ENCODE measurements at places on chromosomes 1 and 21. TPM values are rescaled to one million over a fixed set of nuclear protein-coding genes. Genes with fewer than 3 reads are reported as not detected.
A peak's percentile ranks its signal among the peaks of the same experiment; 100 is the strongest.

DNA sequence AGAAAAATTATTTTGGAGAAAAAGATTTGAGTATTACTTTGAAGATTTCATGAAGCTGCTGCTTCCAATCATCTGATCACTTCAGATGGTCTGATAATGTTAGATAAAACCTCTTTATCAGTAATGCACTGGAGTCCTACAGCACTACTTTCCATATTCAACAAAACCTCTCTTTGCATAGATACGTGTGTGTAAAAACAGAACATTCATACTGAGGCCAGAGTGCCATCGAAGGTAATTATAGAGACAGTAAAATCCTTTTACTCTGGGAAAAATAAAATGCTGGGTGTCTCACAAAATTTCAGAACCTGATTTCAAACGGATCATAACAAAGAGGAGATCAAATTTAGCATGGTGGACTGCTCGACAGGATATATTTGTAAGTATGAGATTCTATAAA lies at the start of gene RGS13:
TSS of gene RGS13 (plus strand) at position 209 of the 400 bp plus-strand sequence. CDS start 8,188 bp downstream, outside the sequence.
- no peak for DNase-seq

GRCh38 chr21:25518491-25518911 lies 88.8 kb downstream of the MRPL39 start:
- no peak for DNase-seq

The TOMM40L gene
- total RNA-seq, result 24.0 TPM

- DNase-seq, result no peak
Observed at GRCh38 chr1:221756830-221757551, 15.1 kb upstream of the DUSP10 start.

- peak; percentile 39 for DNase-seq
Observed at GRCh38 chr1:230794431-230794830, 47.2 kb downstream of the CAPN9 start.

GRCh38 chr1:42551180-42551579 lies 88.1 kb downstream of the CCDC30 start:
- no peak for DNase-seq

DNA sequence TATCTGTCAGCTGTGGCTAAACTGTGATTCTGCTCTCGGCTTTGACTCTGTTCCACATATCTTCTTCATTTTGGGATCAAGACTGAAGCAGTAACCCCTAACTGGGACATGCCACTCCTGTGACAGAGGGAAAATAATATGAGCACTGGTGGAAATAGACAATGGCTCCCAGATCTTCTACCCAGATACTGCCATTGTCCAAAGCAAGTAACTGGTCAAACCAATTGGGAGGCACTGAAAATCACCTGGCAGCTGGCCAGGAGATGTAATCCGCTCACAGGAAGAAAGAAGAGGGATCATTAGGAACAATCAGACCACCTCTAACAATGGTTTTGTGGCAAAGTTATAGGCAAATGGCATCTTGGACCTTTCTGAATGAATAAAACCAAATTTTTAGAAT lies 10.7 kb downstream of the SNX7 start:
- DNase-seq, result no peak

DNA sequence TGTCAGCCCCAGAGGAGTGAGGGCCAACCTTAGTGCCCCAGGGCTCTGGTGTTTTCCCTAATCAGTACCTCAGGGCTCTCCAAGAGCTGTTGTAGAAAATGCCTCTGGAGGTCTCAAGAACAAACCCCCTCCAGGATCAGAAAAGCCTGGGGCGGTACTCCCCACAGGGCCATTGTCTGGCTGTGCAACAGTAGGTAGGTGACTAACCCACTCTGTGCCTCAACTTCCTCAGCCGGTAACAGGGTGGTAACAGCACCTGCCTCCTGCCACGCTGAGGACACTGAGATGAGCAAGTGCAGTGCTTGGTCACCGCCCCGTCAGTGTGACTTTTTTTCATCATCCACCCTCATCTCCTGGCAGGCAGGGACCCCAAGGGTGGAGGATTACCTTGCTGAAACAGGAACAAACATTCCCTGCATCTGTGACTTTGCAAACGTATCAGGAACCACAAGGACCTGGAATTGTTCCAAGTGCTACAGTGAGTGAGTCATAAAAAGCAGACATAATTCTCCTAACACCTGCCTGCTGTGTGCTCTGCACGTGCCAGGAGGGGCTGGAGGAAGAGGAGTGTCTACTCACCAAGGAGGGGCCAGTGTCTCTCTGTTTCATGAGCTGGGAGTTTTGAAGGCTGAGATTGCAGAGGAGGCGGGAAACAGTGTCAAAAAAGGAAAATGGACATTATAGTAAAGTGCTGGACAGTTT lies 440.8 kb downstream of the NPHP4 start:
- no peak for DNase-seq

The EGLN1 gene
- 32.7 TPM for total RNA-seq

DNA sequence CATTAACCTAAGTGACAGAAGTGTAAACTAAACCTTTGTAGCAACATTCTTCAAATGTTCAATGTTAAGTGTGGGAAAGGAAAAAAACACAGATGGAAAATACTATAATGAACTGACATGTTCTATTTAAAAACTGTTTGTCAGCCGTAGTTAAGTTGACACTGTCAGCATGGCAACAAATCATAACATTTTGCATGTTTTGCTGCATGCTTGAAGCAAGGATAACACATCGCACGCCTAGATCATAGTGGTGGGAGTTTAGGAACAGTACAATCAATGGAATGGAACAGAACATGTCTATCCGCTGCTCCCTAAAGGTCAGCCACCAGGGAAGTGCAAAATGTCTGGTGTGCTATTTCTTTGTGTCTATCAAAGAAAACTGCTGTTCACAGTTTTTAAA lies 62.5 kb upstream of the ESRRG start:
- no peak for DNase-seq

GRCh38 chr1:4775506-4775905 lies 121.1 kb downstream of the AJAP1 start:
- no peak for DNase-seq

GRCh38 chr1:78333502-78333901 lies 157.3 kb upstream of the PTGFR start:
- no peak for DNase-seq

The SFN gene
- total RNA-seq, result not detected

The CD48 gene
- total RNA-seq, result not detected

- DNase-seq, result no peak
Observed at GRCh38 chr21:44360159-44360558, 6.7 kb downstream of the TRPM2 start.

DNA sequence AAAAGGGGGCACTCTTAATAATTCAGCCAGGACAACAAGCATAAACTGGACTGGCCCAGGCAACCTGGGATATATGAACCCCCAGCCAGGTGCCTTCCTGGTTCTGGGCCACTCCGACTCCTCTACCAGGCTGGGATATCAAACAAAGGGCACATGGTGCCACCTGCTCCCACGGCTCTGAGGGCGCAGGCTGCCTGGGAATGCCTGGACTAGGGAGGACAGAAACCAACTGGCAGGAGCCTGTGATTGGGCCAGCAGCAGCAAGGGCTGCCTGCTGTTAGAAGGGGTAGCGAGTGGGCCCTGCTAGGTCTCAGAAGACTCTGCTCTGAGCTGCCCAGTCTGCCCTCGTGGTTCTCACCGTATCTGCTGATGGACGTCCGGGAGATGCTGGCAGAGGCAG lies 123.2 kb upstream of the CD34 start:
- no peak for DNase-seq

DNA sequence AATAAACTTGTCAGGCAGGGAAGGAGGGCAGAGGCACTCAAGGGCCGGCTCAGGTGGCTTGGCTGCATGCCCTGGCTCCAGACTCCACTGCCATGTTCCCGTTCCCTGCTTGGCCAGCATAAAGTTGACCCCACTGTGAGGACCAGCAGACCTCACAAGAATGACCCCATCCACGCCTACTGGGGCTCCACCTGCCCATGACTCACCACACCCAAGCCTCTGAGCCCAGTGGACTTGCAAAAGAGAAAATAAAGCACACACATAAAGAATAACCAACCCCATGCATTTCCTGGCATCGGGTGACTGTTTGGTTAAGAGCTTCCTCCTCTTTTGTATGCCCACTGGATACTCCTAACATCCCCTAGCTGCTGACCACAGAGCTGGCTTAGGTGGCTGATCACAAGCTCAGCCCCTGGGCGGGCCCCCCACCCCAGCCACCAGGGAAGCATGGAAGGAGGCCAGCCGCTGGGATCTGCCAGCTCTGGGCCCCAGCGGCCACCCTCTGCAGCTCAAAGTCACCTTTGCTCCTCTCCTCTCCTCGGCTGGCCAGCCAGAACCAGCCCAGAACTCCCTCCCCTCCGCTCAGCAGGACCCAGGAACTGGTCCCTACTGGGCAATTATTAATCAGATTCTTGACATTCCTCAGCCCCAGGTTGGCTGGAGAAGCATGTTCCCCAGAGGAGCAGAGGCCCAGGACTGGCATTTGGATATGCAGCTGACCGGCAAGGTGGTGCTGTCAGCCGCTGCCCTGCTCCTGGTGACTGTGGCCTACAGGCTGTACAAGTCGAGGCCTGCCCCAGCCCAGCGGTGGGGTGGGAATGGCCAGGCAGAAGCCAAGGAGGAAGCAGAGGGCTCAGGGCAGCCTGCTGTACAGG lies at the start of gene KLHDC7A:
TSS of gene KLHDC7A (plus strand) at position 616 of the 875 bp plus-strand sequence. CDS start at position 668, 52 bp downstream.
- peak; percentile 76 for DNase-seq

- no peak for DNase-seq
Observed at GRCh38 chr21:28196981-28197380, 795.7 kb downstream of the LTN1 start.

DNA sequence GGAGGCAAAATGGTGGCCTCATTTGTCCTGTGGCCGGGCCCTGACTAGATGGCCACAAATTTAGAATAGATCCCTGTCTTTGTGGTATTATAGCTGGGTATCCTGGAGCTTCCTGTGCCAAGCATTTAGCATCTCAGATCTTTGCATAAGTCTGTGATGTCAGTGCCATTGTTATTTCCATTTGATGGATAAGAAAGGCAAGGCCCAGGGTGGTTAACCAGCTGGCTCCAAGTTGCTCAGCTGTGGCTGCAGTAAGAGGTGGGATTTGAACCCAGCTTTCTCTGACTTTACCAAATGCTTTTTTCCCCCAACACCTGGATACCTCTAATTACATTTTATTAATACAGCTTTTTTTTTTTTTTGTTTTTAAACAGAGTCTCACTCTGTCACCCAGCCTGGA lies 11.7 kb upstream of the TNFRSF8 start:
- DNase-seq, result no peak

The VTCN1 gene
- not detected for total RNA-seq

DNA sequence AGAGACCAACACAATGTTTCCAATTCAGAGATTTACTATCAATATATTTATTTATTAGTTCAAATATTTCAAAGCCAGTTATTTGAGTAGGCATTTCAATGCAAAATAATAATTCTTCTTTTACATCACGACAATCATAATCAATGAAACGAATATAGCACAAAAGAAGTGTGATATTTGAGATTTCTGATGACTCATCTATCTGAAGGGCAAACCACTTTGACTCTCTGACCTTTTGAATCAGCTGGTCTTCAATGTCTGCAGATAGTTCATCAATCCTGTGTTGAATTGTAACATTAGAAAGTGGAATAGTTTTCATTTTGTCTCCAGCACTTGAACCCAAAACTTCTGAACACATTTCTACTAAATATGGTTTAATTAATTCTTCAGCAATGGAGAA lies 3.0 kb upstream of the TMEM35B start:
- no peak for DNase-seq

DNA sequence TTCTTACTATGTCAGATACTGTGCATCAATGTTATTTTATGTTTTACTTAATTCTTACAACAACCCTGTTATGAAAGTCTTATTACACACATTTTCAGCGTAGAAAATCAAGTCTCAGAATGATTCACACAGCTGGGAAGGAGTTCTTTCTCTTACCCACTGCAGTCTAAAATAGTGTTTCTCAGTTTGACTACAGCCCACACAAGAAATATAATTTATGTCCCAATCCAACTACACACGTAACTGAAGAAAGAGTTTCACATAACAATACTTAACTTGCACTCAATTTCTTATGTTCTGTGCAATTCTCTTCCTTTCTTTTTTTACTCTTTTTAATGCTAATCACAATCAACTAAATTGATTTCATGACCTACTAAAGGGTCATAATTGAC lies 252.8 kb upstream of the ADGRL2 start:
- DNase-seq, result no peak

The KTI12 gene
- 11.1 TPM for total RNA-seq

The RPTN gene
- total RNA-seq, result not detected

The ASTN1 gene
- not detected for total RNA-seq

The OR2L3 gene
- not detected for total RNA-seq

GRCh38 chr1:91511386-91511785 lies 10.7 kb downstream of the CDC7 start:
- no peak for DNase-seq

DNA sequence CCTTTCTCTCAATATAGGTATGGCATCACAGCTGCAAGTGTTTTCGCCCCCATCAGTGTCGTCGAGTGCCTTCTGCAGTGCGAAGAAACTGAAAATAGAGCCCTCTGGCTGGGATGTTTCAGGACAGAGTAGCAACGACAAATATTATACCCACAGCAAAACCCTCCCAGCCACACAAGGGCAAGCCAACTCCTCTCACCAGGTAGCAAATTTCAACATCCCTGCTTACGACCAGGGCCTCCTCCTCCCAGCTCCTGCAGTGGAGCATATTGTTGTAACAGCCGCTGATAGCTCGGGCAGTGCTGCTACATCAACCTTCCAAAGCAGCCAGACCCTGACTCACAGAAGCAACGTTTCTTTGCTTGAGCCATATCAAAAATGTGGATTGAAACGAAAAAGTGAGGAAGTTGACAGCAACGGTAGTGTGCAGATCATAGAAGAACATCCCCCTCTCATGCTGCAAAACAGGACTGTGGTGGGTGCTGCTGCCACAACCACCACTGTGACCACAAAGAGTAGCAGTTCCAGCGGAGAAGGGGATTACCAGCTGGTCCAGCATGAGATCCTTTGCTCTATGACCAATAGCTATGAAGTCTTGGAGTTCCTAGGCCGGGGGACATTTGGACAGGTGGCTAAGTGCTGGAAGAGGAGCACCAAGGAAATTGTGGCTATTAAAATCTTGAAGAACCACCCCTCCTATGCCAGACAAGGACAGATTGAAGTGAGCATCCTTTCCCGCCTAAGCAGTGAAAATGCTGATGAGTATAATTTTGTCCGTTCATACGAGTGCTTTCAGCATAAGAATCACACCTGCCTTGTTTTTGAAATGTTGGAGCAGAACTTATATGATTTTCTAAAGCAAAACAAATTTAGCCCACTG lies 11.5 kb downstream of the HIPK1 start:
- DNase-seq, result no peak

DNA sequence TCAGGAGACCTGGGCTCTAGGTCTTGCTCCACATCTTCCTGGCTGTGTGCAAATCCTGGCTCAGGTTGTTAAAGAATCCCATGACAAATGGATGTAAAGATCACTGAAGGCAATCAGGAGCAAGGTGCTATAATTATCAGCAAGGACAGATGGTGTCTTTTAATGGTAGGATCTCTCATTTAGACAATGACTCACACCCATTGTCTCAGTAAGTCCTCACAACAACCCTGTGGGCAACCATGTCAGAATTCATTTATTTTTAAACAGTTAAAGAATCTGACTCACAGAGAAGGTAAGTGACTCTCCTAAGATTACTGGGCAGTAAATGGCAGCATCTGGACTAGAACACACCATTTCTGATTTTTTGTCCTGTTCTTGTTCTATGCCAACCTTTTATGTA lies 32.8 kb downstream of the RNASEL start:
- no peak for DNase-seq

The KAZN gene
- 1.0 TPM for total RNA-seq

- DNase-seq, result peak; percentile 26
Observed at GRCh38 chr1:173255214-173255813, 48.2 kb upstream of the TNFSF4 start.

Measured in MG63 (cell line).